Stimulated activated CD8-positive, alpha-beta memory T cell treated with anti-CD3 and anti-CD28 coated beads, Interleukin-4, amount 100 ng/mL, for 1 hour (primary cell): ENCODE measurements at places on chromosomes 3 and 15.

DNA sequence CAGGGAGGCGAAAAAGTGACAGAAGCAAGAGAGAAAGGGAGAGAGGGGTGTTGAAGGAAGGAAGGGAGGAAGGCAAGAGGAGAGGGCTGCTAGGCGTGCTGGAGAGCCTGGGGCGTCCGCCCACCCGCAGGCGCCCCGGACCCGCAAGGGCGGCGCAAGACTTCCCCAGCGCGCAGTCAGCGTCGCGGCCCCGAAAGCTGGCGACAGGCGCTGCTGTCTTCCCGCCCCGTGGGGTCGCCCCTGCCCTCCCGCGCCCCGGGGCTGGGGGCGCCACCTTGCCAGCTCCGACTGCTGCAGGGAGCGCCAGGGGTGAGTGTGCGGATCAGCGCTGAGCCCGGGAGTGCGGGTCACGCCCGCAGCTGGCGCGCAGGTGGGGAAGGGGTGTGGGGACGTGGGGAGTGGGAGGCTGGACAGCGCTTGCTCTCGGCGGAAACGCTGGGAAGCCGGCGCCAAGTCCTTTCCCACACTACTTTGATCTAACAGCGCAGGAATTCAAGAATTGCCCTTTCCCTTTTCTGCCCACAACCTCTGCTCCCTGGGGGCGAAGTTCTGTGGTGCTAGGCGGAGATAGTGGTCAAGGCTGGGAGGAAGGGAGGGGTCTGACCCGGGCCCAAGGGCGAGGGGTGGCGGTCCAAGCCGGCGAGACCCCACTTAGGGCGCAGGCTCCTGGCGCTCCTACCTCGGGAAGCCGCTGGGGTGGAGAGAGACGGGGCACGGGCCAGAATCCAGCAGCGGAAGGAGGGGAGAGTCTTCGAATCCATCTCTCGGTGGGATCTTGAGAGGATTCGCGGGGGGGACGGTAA, 266.1 kb downstream of the CGGBP1 start:
- no peak for DNase-seq

DNA sequence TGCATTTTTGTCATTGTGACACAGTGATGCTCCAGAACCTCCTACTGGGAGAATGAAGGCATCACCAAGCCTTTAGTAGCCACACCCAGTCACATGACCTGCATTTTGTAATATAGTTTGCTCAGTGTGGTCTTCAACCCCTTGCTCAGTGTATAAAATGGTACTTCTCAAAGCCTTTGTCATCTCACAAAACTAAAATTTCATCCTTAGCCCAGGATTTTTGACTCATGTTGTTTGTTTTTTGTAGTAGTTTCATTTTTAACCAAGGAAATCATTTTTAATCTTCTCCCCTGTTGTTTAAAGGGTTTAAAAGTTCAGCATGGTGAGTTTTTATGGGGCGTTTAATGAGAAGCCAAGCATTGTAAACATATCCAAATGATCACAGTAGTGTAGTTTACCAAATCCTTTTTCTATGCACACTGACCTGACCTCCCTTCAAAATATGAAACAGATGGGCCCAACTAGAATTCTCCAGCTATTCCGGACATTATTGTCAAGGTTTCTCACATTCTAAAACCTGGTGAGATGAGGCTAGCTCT, 123.5 kb upstream of the IL12A start:
- DNase-seq: no peak

GRCh38 chr15:59995568-59996297, 8.4 kb upstream of the FOXB1 start:
- no peak for DNase-seq

- no peak for DNase-seq
Measured at GRCh38 chr3:66280304-66280703, 59.5 kb downstream of the SLC25A26 start.

DNA sequence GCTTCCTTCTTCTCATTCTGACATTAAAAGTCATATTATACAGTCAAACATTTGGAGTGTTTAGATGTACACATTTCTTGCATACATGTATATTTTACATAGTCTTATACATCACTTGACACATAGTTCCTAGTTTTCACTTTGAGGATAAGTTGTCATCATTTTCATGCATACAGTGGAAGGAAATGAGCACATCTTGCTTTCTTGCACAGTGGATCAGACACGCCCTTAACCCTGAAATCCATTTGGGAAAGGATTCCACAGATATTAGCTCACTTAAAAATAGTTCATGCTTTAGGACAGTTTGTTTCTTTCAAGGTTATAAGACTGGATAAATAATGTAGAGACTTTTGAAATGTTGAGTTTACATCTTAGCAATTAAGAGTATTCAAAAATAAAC, 148.6 kb upstream of the MME start:
- no peak for DNase-seq

DNA sequence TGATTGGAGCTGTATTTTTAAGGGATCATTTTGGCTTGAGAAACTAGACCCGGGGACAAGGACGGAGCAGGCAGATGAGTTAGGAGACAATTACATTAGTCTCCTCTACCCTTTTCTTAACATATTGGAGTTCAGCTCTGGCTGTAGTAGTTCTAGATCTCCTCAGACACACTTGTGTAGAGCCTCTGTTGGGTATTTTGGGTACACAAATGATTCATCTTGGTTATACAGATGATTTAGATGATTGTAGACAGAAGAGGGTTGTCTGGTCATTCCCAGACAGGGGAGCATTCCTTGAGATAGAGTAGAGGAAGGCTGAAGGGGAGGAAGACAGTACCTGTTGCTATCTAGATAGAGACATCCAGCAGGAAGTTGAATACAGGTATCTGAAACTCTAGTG, 43.4 kb downstream of the CD86 start:
- no peak for DNase-seq

DNA sequence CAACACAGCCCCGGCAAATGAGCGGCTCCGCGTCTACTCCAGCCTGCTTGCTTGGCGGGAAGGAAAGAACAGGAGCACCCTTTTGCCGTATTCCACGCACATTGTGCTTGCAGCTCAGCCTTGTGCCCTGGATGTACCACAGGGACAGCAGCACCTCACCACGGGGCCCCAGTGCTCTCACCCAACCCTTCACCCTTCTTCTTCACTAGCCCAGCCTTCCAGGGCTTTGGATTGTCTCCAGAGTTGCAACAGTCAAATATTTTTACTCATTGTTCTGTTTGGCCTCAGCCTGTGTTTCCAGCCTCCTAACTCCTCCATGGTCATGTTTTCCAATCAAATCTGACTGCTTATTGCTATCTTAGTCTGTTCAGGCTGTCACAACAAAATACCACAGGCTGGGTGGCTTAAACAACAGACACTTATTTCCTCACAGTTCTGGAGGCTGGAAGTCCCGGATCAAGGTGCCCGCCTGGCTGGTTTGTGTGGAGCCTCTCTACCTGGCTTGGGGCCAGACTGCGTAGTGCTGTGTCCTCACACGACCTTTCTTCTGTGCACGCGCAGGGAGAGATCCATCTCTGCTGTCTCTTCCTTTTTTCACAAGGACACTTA, 79.2 kb upstream of the ABHD17C start:
- DNase-seq: no peak
